HTR-8/SVneo (cell line): ENCODE measurements at places on chromosomes 13 and 19.

- DNase-seq, result no peak
Measured at GRCh38 chr13:109644069-109644750, 142.2 kb downstream of the IRS2 start.

DNA sequence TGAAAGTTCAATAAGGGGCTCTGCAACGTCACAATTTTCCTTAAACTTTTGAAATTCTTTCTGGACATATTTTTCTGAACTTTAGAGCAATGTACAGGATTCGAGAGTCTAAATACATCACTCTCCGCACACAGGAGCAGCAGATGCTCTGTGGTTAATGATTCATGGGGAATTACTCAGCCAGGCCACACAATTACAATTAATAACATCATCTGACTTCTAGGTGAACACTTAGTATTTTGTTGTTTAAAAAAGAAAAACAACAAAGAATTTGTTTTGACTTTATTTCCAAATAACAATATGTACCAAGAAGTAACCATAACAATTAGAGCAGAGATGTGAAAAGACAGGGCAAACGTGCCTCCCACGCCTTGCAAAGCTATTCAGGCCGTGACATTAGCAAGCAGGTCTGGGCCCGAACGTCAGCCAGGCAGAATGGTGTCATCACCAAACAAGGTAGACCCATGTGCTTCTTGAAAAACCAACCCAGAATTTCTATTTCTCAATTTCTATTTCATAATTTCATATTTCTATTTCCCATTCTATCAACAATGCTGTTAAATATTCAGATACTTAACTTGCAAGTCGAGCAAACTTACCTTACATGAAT lies 236.3 kb downstream of the COL4A1 start:
- no peak for DNase-seq

GRCh38 chr13:50636007-50636704 lies 207.3 kb downstream of the DLEU7 start:
- no peak for DNase-seq

GRCh38 chr13:40756042-40756441 lies 14.9 kb downstream of the MRPS31 start:
- no peak for DNase-seq

- no peak for DNase-seq
Measured at GRCh38 chr13:35552172-35552844, 75.8 kb upstream of the MAB21L1 start.

DNA sequence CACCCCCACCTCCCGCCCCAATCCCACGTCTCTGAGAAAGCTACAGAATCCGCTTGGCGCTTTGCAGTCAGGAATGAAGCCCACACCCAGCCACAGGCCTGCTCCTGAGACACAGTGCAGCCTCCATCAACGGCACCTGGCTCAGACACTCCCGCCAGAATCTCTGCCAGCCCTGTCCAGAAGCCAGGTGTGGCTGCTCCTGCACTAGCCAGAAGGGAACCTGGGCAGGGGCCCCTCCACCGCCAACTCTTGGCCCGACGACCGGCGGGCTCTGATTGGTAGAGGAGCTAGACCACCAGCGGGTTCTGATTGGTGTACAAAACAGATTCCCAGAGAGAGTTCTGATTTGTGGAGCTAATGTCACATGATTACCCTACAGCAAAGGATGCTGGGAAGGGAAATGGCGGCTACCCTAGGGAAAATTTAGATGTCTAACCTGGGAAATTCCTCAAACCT lies 2.9 kb upstream of the PPP6R1 start:
- no peak for DNase-seq

DNA sequence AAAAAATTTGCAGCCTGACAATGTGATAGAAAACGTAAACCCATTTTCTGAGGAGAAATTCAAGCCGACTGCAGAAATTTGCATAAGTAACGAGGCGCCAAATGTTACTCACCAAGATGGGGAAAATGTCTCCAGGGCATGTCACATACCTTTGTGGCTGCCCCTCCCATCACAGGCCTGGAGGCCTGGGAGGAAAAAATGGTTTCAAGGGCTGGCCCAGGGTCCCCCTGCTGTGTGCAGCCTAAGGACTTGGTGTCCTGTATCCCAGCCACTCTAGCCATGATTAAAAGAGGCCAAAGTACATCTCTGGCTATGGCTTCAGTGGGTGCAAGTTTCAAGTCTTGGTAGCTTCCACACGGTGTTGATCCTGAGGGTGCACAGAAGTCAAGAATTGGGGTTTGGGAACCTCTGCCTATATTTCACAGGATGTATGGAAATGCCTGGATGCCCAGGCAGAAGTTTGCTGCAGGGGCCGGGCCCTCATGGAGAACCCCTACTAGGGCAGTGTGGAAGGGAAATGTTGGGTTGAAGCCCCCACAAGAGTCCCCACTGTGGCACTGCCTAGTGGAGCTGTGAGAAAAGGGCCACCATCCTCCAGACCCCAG lies 1842.3 kb downstream of the PCDH9 start:
- no peak for DNase-seq

DNA sequence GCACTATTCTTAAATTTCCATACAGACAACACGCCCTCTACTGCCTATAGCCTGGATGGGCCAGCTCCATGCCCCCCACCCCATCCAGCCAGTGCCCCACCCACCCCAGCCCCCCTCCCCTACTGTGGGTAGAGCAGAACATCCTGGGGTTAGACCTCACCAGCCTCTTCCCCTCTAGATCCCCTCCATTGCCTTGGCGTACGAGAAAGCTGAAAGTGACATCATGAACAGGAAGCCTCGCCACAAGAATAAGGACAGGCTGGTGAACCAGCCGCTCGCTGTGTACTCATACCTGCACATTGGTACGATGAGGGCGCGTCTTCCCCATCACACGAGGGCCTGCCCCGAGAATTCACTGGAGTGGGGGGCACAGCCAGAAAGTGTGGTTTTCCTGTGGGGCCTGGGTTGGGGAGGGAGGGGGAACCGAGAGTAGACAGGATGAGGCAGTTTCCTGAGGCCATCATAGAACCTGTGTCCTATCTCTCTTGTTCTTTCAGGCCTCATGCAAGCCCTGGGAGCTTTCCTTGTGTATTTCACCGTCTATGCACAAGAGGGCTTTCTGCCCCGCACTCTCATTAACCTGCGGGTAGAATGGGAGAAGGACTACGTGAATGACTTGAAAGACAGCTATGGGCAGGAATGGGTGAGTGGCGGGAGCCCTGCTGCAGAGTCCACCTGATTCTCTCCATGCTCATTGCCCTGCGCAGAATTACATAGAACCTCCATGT lies 29.1 kb downstream of the ATP12A start:
- no peak for DNase-seq
